Ovary (tissue), 10 donors: ENCODE measurements at places on chromosomes 11 and 22. TPM values are rescaled to one million over a fixed set of nuclear protein-coding genes. Genes with fewer than 3 reads are reported as not detected.

GRCh38 chr22:42994917-42995562, 19.9 kb downstream of the PACSIN2 start:
- H3K27me3 ChIP-seq: no peaks in the 10 kb centered on the region
- DNase-seq: peak; percentile 61
- no peak overlapping the region for H3K4me3 ChIP-seq
- peaks cover 29% of the 10 kb centered on the region for H3K4me1 ChIP-seq
- peak overlapping the region; percentile 7 for H3K27ac ChIP-seq

DNA sequence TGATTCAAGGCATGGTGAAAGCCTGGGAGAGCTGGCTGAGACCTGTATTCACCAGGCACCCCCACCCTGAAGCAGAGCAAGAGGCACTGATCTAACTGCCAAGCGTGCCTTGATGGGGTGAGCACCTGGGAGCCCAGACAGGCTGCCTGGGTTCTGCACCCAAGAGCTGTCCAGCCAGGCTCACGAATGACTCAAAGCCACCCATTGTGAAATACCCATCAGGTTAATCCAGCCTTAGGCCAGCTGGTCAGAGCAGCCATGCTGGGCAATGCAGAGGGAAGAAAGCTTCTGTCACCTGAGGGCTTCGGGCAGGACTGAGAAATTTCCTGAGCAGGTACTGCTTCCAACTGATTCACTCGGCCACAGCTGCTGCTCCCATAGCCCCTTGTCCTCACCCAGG, 22.1 kb downstream of the THOC5 start:
- no peak for DNase-seq
- no peak overlapping the region for H3K4me3 ChIP-seq
- no peaks in the 10 kb centered on the region for H3K36me3 ChIP-seq
- no peak overlapping the region for H3K27ac ChIP-seq

DNA sequence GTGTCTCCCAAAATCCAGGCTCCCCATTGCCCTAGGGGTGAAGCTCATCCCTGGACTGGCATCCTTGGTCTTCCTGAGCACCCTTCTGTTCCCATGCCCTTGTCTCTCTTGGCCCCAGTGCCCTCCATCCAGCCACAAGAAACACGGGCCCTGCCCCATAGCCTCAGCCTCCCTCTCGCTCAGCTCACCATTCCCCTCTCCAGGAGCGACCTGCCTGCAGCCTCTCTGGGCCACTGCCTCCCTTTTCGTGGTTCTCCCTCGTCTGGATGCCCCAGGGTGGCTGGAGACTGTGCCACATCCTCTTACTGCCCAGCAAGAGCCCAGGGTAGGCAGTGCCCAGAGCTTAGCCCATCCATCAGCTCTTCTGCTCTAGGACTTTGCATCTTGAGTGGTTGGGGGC, 532.1 kb downstream of the TBC1D22A start:
- H3K4me3 ChIP-seq: no peak overlapping the region
- peaks cover 3% of the 10 kb centered on the region for H3K4me1 ChIP-seq
- H3K27ac ChIP-seq: no peak overlapping the region

- H3K4me1 ChIP-seq: peaks cover 6% of the 10 kb centered on the region
- H3K4me3 ChIP-seq: no peak overlapping the region
Measured at GRCh38 chr11:6402561-6402981, 12.3 kb downstream of the SMPD1 start.

KDM4D gene
- total RNA-seq: 0.83 TPM

FXYD6 gene
- total RNA-seq: 272 TPM

GRCh38 chr22:22666307-22667091, 22.1 kb downstream of the GGTLC2 start:
- H3K27me3 ChIP-seq: no peaks in the 10 kb centered on the region
- H3K4me1 ChIP-seq: no peaks in the 10 kb centered on the region
- H3K4me3 ChIP-seq: no peak overlapping the region
- no peak overlapping the region for H3K27ac ChIP-seq
- H3K36me3 ChIP-seq: no peaks in the 10 kb centered on the region

GRCh38 chr11:13786688-13787087, 118.2 kb downstream of the FAR1 start:
- H3K27ac ChIP-seq: no peak overlapping the region
- no peaks in the 10 kb centered on the region for H3K36me3 ChIP-seq
- no peaks in the 10 kb centered on the region for H3K4me1 ChIP-seq

TBX10 gene
- not detected for total RNA-seq

GRCh38 chr22:33539902-33540751, 380.1 kb downstream of the LARGE1 start:
- DNase-seq: peak; percentile 72
- H3K4me1 ChIP-seq: peaks cover 25% of the 10 kb centered on the region
- no peaks in the 10 kb centered on the region for H3K36me3 ChIP-seq
- peak overlapping the region; percentile 65 for H3K27ac ChIP-seq
- no peak overlapping the region for H3K4me3 ChIP-seq

RTN4RL2 gene
- 1.1 TPM for total RNA-seq

DNA sequence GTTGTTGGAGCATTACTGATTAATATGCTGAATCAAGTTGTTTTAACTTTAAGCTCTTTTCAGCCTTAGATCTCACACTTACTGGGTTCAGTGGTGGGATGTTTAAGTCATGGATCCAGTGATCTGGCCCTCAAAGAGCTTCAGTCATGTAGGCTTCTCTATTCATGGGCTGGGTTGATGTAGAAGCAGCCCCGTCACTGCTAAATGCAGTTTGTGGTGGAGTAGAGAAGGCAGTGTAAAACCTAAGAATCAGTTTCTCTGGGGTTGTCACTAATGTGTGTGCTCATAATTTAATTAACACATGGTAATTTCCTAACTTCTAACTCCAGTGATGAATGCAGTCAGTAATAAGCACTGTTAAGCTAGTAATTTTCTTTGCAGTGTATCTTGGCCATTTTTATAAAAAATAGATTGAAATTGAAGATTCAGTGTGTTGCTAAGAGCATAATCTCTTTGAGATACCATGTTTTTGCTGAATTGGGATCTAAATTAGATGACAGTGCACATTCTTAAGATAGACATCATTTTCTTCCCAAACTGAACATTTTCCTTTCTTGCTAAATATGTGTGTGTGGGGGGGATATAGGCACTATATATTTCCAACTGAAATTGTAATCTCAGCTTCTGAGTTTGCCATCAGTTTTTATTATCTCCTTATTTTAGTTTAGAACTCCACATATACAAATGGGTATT, 9.0 kb downstream of the SPCS2 start:
- H3K4me1 ChIP-seq: peaks cover 4% of the 10 kb centered on the region
- H3K4me3 ChIP-seq: no peak overlapping the region
- DNase-seq: no peak
- no peaks in the 10 kb centered on the region for H3K27me3 ChIP-seq
- H3K27ac ChIP-seq: no peak overlapping the region

DNA sequence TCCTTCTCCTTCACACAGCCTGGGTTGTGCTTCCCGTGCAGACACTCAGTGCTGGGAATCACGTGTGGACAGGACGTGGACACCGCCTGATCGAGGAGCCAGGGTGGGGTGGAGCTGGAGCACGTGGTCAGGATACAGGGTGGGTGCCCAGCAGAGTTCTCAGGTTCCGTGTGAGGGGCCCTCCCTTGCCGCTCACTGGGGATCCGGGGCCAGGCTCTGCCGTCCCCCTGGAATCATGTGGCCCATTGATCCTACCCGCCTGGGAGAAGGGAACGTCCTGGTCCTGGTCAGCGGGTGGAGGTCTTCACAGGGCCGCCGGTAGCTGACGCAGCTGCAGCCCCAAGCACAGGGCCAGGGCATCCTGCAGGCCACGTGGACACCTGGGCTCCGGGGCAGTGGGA, 397.7 kb downstream of the TBC1D22A start:
- DNase-seq: no peak
- H3K27me3 ChIP-seq: no peaks in the 10 kb centered on the region
- no peaks in the 10 kb centered on the region for H3K36me3 ChIP-seq
- H3K27ac ChIP-seq: no peak overlapping the region
- no peak overlapping the region for H3K4me3 ChIP-seq

DNA sequence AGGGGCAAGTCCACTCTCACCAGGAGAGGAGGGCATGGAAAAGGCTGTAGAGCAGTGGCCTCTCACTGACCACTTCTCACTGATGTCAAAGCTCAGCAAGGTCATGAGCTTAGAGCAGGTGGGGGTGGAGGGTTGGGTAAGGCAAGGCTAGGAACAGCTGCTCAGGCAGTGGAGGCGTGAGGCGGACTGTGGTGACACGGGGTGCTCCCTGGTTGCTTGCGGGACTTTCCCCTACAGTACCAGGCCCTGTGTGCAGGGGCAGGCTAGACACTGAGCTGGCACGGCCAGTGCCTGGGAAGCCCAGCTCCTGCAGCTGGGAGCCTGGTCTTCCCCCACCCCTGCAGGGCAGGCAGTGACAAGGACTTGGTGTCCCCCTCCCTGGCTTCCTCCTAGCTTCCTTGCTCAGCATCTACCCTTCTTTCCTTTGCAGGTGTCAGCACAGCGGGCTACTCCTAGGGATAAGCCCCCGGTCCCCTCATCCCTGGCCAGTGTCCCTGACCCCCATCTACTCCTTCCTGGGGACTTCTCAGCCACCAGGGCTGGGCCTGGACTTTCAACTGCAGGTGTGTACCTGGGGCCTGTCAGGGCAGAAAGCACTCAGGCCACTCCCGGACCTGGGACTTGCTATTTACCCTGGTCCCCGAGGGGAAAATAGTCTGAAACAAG, 45.6 kb downstream of the PISD start:
- H3K4me3 ChIP-seq: no peak overlapping the region
- no peak overlapping the region for H3K27ac ChIP-seq
- H3K27me3 ChIP-seq: no peaks in the 10 kb centered on the region
- no peak for DNase-seq
- no peaks in the 10 kb centered on the region for H3K36me3 ChIP-seq

DNA sequence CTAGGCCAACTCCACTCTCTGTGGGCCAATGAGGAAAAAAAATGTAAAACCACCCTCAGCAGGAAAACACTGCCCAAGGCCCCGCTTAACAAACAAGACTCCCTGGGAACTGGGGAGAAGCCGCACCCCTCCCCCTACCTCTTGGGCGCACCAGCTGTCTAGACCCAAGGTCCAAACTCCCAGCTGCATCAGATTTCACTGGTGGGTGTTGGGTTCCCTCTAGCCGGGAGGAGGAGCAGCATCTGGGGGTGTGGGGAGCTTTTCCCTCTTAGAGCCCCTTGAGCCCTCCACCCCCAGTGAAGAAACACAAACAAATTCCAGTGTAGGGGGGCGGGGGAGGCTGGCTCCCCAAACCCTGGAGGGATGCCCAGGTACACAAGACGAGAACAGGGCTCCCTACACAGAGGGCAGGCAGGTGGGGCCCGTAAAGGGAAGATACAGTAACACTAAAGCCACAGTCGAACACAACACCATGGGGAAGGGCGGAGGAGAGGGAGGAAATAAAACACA, 64.9 kb downstream of the NECTIN1 start:
- H3K4me3 ChIP-seq: no peak overlapping the region
- H3K27me3 ChIP-seq: no peaks in the 10 kb centered on the region
- H3K36me3 ChIP-seq: no peaks in the 10 kb centered on the region

GRCh38 chr11:94787801-94788200, 19.6 kb downstream of the AMOTL1 start:
- no peak overlapping the region for H3K27ac ChIP-seq
- peaks cover 14% of the 10 kb centered on the region for H3K4me1 ChIP-seq

DNA sequence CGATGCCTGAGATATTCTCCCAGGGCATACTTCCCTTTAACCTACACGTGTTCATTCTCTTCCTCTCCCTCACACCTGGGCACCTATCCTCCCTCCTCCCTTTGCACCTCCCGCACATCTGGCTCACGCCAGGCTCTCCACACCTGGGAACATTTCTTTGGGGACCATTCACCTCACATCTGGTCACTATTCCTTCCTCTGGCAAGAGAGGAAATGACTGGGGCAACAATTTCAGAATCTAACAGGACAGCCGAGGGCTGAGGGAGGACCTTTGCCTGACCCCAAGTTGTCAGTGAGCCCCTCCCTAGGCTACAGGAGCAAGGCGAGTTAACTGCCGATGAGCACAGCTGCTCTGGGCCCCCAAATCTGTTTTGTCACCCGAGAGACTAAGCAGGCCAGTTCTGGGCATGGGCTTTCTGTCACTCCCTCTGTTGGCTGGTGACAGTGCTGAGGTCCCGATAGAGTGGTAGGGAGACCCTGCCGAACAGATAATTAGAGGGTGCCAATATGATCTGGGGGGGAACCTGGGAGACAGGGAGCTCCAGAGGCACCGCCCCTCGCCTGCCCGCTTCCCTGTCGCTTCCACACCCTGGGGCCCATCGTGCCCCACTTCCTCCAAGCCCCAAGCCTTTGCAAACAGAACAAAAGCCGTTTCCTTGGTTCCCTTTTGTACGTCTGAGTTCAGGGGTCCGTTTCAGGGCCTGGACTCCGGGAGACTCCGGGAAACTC, 45.6 kb downstream of the EIF3F start:
- no peak for DNase-seq
- no peak overlapping the region for H3K27ac ChIP-seq
- H3K27me3 ChIP-seq: no peaks in the 10 kb centered on the region
- H3K36me3 ChIP-seq: no peaks in the 10 kb centered on the region

HOATZ gene
- not detected for total RNA-seq
